ENCODE measurements at places on chromosomes 5 and 9.
A peak's percentile ranks its signal among the peaks of the same experiment; 100 is the strongest.

GRCh38 chr5:10524376-10525123 is 39.3 kb upstream of the ANKRD33B start:
- no peak for DNase-seq

- DNase-seq, result no peak
Observed at GRCh38 chr9:2039294-2040180, 24.4 kb downstream of the SMARCA2 start.

DNA sequence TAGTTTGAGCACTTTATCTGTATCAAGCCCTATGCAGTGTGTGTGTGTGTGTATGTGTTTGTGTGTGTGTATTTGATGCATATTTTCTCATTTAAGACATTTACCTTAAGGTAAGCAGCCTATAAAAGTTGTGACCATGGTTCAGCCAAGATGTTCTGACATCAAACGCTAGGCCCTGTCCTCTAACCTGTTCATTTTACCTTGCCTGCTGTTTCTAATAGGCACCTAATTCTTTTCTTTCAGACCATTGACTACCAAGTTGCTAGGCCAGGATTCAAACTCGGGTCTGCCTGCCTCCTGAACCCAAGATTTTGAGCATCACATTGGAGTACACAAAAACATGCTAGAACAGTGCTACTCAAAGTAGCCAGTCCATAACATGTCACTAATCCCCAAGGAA is 274.5 kb downstream of the PLK2 start:
- no peak for DNase-seq

DNA sequence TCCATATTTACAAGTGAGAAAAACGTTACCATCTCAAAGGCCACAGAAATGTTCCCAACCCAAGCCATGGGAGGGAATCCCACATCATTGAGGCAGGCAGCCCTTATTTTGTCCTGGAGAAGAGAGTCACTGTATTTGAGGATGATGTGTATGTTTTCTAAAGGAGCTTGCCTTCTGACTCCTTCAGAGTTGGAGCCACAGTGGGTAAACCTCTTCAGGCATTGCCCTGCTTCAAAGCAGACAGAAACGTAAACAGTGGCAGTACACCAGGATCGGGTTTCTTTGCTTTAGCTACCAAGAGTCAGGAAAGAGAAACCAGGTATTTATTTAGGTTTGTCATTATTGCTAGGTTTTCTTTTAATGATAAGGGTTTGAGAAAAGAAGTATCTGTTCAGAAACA is 45.7 kb downstream of the MUSK start:
- no peak for DNase-seq

DNA sequence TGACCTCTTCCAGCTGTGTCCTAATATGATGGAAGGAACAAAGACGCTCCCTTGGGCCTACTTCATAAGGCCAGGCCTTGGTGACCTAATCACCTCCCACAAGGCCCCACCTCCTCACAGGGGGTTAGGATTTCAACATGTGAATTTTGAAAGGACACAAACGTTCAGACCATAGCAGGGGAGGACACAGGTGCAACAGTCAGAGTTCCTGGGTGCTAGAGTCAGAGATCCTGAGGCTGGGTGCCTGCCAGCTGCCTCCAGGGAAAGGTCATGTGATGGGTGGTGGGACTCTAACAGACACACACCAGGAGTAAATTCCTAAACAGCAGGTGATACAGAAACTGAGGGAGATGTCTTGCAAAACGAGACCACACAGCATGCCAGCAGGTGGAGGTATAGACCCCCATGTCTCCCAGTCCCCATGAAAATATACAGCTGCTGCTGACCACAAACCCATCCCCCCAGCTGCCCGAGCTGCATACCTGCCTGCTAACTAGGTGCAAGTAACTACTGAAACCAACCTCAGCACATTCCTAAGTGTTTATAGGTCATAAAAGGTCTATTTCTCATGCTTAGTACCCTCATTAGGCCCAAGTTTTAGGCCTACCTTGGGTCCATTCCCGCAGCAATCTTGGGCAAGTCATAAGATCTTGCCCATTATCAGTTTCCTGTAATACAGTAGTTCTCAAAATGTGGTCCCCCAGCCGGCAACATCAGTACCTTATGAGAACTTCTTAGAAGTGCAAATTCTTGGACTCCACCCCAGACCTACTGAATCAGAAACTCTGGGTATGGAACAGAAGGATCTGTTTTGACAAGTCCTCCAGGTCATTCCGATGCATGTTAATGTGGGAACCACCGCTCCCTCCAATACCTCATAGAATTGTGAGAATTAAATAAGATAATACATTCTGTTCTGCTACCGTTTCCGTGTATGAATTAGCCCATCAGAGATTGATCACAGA is 245.3 kb downstream of the ENC1 start:
- no peak for DNase-seq

- DNase-seq, result no peak
Observed at GRCh38 chr5:67971971-67972821, 243.4 kb upstream of the PIK3R1 start.

GRCh38 chr5:29208024-29208423 is 1985.5 kb upstream of the CDH6 start:
- DNase-seq, result no peak

DNA sequence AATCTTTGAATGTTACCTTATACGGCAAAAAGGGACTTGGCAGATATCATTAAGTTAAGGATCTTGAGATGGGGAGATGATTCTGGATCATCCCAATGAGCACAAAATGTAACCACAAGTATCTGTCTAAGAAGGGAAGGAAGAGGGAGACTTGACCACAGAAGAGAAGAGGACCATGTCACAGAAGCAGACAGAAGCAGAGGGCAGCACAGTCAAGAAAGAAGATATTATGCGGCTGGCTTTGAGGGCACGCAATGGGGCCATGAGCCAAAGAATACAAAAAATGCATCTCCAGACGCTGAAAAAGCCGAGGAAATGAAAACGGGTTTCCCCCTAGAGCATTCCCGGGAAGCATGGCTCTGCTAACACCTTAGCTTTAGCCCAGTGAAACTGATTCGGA is 225.3 kb downstream of the NR2F1-AS1 start:
- no peak for DNase-seq

GRCh38 chr5:90874066-90874465 is 315.5 kb downstream of the ADGRV1 start:
- DNase-seq, result no peak

GRCh38 chr9:125536167-125536772 is 170.7 kb downstream of the MAPKAP1 start:
- DNase-seq, result no peak

- no peak for DNase-seq
Observed at GRCh38 chr5:133744960-133745308, 132.6 kb upstream of the FSTL4 start.

DNA sequence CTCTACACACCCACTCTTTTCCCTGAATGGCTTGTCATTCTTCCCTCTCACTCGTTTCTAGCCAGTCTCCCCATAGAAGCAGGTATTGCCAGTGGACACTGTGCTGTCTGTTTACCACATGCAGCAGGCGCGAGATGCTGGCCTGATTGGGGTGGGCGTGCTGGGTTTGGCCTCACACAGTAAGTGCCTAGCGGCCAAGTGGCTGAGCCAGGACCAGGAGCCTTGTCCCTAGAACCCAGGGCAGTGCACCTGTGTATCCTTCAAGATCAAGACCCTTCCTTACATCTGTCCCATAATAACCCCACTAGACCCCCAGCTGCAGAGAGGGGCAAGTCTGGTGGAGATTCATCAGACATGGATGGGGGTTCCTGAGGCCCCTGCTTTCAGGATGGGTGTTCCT is 112.8 kb upstream of the IRX4 start:
- DNase-seq, result no peak

DNA sequence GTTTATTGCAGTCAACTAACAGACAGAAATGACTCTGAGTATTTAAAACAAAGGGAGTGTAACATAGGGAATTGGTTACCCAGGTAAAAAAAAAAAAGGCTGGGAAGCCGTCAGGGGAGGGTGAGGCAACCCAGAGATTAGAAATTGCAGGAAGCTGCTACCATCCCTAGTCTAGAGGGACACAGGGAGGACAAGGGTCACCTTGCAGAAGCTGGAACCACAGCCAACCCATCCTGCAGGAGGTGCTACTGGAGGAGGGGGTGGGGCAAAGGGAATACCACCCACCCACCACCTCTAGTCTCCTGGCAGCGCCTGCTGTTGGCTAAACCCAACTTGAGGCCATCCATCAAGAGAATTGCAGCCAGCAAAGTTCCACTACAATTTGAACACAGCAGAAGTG is 6.5 kb downstream of the CAST start:
- DNase-seq, result no peak

GRCh38 chr9:106976772-106977171 is 113.8 kb downstream of the ZNF462 start:
- DNase-seq, result no peak

GRCh38 chr5:112552216-112552615 is 133.1 kb upstream of the EPB41L4A start:
- DNase-seq, result no peak

- no peak for DNase-seq
Observed at GRCh38 chr5:130002183-130002582, 97.9 kb downstream of the CHSY3 start.

DNA sequence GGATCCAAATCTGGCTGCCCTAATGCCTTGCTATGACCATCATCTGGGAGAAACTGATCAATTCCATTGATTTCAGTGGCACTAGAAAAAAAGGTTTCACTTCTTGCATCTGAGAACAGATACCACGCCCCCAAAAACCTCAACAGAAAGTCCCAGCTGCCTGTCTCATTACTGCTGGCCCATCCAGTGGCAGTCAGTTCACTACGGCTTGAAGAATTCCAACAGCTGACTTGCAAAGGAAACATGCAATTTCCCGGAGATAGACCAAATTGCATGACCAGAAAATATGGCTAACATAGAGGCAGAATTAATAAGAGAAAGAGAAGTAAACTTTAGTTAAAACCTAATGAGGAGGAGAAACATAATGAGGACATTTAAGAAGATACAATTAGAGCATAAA is 48.6 kb downstream of the UGCG start:
- DNase-seq, result peak; percentile 49

Data from GM20000 (cell line).